ENCODE measurements at places on chromosomes 1 and 21.

- DNase-seq = peak; percentile 97
Measured at GRCh38 chr1:22388671-22389450, 62.8 kb upstream of the ZBTB40 start.

DNA sequence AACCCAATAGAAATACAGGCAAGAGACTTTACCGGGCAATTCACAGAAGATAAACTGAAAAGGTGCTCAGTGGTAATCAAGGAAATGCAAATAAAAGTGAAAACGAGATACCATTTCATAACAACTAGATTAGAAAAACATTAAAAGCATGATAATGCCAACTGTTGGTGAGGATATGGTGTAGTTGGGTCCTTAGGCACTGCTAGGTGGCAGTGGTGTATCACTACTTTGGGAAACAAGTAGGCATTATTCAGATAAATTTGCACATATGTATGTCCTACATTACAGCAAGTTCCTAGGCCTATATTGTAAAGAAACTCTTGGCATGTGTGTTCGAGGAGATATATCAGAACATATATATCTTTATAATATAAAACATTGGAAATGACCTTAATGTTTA lies 31.0 kb downstream of the AZIN2 start:
- DNase-seq = peak; percentile 36

- no peak for DNase-seq
Measured at GRCh38 chr21:43287795-43288755, 119.3 kb downstream of the CRYAA start.

- DNase-seq = no peak
Measured at GRCh38 chr1:190067592-190067991, 410.1 kb downstream of the BRINP3 start.

GRCh38 chr1:42484382-42484781 lies 21.3 kb downstream of the CCDC30 start:
- DNase-seq = peak; percentile 95

DNA sequence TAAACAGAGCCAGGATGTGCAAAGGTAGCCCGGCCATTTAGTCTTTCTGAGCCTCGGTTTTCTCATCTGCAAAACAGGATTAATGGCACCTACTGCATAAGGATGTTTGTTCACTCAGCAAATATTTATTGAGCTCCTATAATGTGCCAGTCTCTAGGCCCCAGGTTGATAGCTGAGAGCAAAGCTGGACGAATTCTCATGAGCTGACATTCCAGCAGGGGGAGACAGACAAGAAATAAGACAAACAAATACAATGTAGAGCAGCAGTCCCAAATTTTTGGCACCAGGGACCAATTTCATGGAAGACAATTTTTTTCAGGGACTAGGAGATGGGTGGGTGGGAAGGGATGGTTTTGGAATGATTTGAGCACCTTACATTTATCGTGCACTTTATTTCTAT lies 74.3 kb upstream of the PAX7 start:
- DNase-seq = peak; percentile 16

DNA sequence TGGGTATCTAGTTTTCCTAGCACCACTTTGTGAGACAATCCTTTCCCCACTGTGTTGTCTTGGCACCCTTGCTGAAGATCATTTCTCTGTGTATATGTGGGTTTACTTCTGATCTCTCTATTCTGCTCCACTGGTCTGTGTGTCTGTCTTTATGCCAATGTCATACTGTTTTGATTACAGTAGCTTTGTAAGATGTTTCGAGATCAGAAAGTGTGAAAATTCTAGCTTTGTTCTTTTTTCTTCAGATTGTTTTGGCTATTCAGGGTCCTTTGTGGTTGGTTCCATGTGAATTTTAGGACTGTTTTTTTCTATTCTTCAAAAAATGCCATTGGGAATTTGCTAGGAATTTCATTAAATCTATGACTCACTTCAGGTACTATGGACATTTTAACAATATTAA lies 116.2 kb downstream of the KIF26B start:
- no peak for DNase-seq

- no peak for DNase-seq
Measured at GRCh38 chr1:198939956-198940355, 301.1 kb downstream of the PTPRC start.

DNA sequence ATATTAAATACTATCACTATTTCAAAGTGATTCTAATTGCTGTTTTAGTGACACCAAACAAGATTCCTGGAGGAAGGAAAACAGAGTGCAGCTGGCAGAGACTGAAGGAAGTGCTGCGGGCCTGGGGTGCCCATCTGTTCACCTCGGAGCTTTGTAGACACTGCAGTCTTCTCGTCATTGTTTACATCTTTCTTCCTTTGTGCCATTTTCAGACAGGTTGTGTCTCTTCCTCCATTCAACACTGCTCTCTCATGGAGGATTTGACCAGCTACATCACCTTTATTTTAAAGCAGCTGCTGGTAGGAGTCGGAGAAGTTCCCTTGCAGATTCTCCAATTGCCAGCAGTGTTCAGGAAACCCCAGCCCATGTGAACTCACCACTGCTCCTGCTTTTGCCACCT lies 37.3 kb downstream of the ABCA4 start:
- no peak for DNase-seq

DNA sequence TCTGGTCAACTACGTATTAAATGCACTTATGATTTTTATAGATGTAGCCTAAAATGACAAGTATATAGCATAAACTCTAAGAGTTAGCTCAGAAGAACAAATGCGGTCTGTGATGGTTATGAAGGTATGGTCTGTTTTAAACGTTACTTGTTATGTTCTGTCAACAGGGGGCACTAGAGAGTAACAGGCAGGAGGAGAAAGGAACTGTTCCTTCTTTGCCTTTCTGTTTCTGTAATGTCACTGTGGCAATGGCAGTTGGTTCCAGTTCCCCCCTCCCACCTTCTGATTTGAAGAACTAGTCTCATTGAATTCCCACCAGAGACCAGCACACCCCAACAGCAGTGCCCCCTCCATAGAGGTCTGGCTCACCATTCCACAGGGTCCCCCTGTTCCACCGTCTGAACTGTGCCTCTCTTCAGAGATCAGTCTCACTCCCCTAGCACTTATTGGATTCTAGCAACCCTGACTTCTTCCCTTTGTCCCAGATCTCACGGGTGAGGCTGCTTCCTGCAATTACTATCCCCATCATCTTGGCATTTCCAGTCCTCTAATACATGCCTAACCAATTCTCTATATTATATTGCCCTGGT lies 14.0 kb downstream of the KRTAP24-1 start:
- DNase-seq = no peak

DNA sequence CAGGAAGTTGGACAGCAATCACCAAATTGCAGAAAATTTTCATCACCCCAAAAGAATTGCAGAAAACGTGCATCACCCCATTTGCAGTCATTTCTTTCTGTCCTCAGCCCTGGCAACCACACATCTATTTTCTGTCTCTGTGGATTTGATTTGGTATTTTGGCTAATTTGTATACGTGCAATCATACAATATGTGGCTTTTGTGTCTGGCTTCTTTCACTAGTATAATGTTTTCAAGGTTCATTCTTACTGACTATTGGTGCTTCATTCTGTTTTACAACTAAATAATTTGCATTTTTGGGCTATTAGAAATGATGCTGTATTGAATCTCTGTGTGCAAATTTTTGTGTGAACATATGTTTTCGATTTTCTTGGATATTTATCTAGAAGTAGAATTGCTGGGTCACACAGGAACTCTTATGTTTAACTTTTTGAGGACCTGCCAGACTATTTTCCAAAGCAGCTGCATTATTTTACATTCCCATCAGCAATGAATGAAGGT lies 24.8 kb upstream of the PRDM2 start:
- DNase-seq = peak; percentile 98

DNA sequence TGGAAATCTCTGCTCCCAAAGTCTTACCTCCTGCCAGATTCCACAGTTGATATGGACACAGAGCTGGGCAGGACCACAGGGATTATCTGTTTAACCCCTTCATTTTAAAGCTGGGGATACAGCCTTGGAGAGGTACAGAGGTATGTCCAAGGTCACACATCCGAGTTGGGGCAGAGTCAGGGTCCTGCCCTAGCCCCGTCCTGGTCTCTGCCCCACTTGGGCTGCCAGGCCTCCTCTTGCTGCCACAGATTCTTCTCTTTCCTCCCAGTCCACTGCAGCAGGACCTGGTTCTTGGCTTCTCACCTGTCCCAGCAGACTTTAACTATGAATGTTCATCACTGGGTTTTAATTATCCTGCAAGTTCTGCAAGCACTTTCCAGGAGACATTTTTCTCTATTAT lies 258.3 kb downstream of the MATN1 start:
- DNase-seq = no peak

DNA sequence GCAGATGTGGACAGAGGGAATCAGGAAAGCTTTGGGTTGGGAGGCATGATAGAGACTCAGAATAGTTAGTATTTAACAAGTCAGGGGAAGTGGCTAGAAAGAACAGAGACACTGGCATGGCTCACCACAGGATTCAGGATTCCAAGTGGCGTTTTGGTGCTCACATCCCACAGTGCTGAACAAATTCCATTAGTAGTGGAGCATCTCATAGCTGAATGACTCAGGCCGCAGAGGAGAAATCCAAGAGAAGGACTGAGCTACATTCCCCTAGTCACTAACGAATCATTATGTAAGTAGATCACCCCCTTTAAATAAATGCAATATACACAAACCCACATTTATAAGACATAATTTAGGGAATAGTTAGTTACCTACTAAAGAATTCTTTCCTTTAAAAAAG lies 5.0 kb upstream of the KCNJ9 start:
- DNase-seq = peak; percentile 21

DNA sequence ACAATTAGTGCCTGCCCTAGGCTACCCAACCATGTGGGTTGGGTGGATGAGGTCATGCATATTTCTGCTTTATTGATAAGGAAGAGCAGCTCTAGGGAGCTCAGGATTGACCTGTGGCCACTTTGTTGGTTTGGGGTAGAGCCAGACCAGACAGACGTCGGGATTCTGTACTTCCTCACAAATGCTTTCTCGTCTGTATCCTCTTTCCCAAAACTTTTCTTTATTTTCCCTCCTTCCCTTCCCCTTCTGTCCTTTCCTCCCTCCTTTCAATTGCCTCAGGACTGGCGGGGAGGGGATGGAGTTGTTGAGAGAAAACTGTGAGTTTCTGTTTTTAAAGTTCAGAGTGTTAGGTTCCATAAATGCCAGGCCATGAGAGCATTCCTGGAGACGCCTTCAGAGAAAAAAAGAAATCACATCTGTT lies 68.0 kb downstream of the UCK2 start:
- DNase-seq = peak; percentile 78

DNA sequence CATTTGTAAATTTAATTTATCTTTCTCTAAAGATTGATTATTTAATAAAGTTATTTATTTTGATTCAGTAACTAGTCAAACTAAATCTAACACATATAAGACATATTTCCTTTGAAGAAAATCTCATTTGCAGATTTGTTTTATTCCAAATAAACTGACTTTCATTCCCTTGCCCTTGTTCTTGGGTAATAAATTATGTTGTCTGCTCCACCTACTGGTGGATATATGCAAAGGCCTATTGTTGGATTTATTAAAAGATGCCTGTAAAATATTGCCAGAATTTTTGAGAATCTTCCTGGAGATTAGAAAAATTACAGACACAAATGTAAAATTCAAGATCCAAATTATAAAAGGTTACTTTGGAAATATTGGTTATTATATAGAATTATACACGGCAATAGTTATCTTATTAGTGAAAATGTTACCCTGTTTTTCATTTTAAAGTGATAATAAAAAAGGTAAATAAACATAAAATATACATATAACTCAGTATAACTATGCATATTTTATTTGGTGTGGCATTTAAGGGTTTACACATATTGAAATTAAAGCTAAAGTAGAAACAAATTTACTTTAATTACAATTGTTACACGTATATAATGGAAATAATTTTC lies 116.1 kb downstream of the SPATA17 start:
- DNase-seq = peak; percentile 40

- DNase-seq = no peak
Measured at GRCh38 chr1:150235294-150235851, 539 bp downstream of the ANP32E start.

DNA sequence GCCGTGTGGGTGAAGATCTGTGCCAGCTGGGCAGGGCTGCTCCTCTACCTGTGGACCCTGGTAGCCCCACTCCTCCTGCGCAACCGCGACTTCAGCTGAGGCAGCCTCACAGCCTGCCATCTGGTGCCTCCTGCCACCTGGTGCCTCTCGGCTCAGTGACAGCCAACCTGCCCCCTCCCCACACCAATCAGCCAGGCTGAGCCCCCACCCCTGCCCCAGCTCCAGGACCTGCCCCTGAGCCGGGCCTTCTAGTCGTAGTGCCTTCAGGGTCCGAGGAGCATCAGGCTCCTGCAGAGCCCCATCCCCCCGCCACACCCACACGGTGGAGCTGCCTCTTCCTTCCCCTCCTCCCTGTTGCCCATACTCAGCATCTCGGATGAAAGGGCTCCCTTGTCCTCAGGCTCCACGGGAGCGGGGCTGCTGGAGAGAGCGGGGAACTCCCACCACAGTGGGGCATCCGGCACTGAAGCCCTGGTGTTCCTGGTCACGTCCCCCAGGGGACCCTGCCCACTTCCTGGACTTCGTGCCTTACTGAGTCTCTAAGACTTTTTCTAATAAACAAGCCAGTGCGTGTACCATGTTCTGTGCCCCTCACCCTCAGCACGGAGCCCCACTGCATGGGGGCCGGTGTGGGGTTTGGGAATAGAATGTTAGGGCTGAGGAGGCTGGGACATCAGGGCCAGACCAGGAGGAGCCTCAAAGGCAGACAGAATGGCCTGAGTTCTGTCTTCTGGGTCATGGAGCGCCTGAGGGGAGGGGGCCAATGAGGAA lies 21.3 kb downstream of the SERINC2 start:
- DNase-seq = no peak

DNA sequence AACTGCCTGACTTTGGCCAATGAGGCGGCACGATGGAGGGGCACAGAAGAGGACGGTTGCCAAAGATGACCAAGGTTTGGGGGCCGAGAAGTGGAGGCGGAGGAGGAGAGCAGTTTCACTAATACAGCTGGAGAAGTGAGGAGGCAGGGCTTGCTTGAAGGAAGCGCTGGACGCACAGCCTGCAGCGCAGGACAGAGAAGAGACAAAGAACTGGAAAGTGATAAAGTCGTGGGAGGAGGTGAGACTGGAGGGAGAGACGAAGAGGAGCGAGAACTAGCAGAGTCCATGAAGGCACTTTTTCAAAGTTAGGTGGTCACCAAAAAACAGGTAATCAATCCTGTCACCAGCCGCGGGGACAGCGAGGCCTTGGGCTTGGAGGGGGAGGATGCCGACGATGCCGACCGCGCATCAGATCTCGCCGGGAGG lies 771 bp downstream of the PACC1 start:
- DNase-seq = peak; percentile 11

DNA sequence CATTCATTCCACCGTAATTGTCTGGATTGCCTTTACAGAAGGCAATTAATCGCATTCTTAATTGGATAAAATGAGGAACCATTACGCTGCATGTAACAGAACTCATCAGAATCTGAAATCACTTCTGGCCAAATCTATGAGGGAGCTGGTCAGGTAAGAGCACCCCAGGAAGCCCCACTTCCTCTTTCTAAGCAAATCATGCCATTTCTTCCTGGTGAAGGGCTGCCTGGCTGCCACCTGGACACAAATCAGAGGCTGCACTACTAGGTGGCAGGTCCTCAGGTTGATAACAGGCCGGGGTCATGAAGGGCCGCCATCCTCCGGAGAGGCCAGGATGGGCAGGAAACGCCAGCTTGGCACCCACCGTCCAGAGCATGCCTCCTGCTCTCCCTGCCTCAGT lies 73.7 kb downstream of the CAPZB start:
- DNase-seq = no peak

GRCh38 chr1:231563247-231563646 lies 34.8 kb downstream of the TSNAX start:
- DNase-seq = no peak

Data from AG10803 (cell line).